ENCODE measurements at places on chromosomes 12 and 14.

DNA sequence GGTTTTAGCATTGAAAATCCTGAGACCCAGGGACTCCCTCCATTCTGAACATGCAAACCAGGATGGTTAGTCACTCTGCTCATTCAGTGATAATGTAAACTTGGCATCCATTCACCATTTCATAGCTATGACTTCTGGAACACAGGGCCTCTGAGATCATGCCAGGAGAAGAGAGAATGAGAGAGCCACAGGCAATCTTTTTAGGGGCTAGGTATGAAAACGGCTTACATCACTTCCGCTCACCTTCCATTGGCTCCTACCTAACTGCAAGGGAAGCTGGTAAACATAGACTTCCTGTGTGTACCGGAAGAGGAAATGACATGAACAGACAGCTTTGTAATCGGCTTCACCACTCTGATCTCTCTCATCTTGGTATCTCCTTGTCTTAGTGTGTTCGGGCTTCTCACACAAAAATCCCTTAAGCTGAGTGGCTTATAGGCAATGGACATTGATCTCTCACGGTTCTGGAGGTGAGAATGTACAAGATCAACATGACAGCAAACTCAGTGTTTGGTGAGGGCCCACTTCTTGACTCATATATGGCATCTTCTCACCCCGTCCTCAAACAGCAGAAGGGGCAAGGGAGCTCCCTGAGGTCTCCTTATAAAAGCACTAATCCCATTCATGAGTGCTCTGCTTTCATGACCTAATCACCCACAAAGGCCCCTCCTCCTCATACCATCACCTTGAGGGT lies 465.9 kb upstream of the TBX3 start:
- no peak for DNase-seq

- DNase-seq = no peak
These were observed 27.8 kb upstream of the BCDIN3D start for GRCh38 chr12:49870501-49871262.

DNA sequence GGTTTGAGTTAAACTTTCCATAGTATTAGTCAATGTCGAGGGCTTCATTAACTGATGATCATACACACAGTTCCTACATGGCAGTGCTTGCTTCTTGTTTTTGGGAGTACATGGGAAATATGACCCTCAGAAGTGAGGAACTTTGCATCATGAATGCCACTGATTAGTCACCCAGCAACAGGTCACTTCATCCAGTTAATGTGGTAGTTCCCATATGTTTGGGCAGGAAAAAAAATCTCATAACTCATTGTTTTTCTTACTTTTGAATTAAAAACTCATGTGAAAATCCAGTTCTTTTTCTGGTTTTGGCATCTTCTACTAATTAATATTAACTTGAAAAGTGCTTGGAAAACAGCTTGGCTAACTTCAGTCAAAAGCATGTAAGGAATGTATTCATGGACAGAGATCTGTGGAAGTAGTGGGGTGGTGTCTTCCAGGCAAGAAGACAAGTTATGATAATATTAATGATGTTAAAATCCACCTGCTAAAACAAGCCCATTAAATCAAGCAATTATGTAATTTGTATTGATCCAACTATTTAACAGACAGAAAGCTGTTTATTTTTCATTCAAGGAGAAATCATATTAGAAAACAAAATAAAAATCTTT lies 309.1 kb upstream of the NAV3 start:
- no peak for DNase-seq

GRCh38 chr12:127485528-127485927 lies 781.4 kb upstream of the TMEM132C start:
- no peak for DNase-seq

DNA sequence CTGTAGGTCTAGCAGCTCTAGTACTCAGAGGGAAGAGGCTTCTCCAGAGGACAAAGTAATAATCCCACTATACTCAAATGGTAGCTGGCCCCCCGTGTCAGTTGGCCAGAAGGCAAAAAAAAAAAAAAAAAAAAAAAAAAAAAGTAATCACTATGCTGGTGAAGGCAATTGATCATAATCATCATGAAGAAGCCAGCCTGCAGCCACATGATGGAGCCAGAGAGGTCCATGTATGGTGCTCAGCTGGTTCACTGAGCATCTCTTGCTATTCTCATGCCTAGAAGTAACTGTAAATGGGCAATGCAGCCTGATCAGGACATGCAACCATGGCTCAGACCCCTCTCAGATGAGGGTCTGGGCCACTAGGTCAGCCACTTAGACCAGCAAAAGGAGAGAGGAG lies 378.8 kb downstream of the MED13L start:
- peak; percentile 14 for DNase-seq

DNA sequence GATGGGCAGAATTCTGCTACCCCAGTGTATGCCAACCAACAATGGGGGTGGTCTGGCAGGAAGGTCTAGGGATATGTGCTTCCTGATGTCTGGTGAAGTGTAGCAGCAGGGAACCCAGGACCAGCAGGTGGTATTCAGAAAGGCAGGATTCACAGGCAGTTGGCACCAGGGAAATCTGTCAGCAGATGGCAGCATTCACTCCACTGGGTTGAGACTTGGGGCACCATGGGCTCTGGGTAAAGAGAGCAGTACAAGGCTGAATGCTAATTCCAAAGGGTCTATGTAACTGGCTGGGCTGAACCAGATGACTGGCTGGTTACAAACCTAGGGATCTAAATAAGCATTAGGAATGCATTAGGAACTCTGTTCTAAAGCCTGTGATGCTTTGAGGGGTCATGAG lies 466.9 kb upstream of the STXBP6 start:
- no peak for DNase-seq

DNA sequence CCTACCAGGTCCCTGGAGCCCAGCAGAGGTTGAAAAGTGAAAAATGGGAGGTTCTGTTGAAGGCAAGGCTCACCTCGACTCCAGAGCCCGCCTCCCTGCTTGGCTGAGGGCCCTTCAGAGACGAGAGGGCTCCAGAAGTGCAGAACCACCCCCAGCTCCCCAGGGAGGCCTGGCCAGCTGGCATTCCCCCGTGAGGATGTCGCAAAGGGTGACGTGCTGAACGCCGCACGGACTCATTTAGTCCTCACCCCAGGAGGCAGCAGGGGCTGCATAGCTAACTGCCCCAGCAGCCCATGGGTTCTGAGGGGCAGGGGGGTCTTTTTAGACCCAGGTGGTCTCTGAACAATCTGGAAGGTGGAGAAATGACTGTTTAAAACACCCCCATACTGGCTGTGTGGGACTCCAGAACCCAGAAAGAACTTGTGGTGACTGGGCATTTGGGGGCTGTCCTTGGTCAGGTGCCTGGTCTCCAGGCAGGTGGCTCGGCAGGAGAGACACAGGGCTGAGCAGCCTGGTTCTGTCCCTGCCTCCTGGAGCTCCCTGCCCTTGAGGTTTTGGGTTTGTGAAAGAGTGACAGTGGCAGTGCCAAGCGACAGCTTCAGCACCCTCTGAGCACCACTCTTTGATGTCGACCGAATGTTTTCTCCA lies 32.0 kb downstream of the ANAPC7 start:
- no peak for DNase-seq

GRCh38 chr12:57238854-57239554 lies 9.5 kb downstream of the SHMT2 start:
- DNase-seq = peak; percentile 91

- DNase-seq = no peak
These were observed 319.5 kb downstream of the PAWR start for GRCh38 chr12:79371226-79371625.

DNA sequence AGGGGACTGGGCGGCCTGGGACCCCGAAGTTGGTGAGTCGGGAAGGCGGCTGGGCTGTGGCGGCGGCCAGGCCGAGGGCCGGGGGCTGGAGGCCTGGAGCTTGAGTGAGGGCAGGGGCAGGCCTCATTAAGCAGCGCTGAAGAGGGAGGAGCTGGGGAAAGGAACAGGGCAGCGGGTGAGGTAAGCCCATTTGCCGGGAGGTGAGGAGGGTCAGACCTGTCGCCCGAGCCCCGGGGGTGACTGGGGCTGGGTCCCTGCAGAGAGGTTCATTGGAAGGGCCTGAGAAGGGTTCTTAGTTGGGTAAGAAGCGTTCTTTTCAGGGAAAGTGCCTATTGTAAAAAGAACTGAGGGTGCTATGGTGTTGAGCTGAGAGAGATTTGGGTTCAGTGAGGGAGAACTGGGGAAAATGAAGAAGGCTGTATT lies 441 bp downstream of the RAB5B start:
- peak; percentile 65 for DNase-seq

DNA sequence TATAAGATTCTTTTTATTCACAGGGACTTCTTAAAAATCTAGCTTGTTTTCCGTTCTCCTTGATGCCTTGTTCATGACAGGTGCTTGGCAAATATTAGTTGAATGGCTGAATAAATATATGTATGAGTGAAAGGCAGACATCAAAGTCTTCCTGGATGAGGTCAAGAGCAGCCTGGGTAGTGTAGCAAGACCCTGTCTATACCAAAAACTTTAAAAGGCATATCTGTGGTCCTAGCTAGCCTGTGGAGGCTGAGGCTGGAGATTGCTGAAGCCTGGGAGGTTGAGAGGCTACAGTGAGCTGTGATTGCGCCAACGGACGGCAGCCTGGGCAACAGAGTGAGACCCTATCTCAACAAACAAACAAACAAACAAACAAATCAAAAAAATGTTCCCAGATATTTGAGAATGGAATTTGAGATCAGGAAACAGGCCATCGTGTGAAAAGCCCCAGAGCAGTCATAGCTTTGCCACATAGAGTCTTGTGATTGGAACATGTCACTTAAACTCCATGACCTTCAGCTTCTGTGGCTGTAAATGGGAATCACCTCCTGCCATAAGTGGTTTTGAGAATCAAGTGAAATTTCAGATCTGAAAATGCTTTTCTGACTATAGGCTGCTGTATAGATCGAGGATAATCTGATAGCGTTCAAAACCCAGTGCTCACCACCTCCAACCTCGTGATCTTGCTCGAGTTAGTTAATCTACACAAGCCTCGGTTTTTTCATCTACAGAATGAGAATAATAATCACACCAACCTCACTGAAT lies 64.3 kb downstream of the ZFP36L1 start:
- no peak for DNase-seq

DNA sequence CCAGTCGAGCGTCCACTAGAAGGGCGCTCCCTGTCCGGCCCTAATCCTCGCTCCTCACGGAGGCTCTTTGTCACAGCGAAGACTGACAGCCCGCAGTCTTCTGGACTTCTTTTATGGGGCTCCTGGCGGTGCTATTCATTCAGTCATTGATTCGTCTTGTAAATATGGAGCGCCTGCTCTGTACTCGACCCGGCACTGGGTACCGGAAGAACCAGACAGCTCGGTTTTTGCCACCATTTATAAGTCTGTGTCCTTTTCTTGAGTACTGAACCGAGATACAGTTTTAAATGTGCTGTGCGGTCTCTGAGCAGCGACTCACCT lies 570 bp downstream of the DMAC2L start:
- DNase-seq = no peak

- no peak for DNase-seq
These were observed 590.2 kb upstream of the ATXN7L3B start for GRCh38 chr12:73947326-73948026.

- DNase-seq = no peak
These were observed 20.3 kb downstream of the TMEM253 start for GRCh38 chr14:21121122-21121521.

- DNase-seq = no peak
These were observed 75.6 kb upstream of the DACT1 start for GRCh38 chr14:58562141-58562540.

DNA sequence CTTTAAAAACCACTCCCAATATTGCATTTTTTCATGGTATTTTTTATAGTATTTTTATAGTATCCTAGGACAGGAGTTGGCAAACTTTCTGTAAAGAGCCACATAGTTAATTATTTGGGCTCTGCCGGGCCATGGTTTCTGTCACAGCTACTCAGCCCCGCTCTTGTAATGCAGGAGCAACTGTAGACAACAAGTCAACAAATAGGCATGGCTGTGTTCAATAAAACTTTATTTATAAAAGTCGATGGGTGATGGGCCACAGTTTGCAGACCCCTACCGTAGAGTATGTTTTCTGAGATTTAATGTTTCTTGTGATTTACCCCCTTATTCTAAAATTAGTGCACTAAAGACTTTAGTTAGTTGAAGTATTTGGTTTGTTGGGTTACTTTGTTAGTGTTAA lies 25.5 kb downstream of the MDM2 start:
- no peak for DNase-seq

- DNase-seq = no peak
These were observed 79.5 kb upstream of the CCDC198 start for GRCh38 chr14:57573173-57573572.

- DNase-seq = no peak
These were observed 27.1 kb downstream of the VWF start for GRCh38 chr12:6097411-6097810.

GRCh38 chr14:63282997-63283883 lies 35.5 kb downstream of the GPHB5 start:
- no peak for DNase-seq

GRCh38 chr14:100305324-100306100 lies 732 bp downstream of the SLC25A29 start:
- peak; percentile 20 for DNase-seq

- no peak for DNase-seq
These were observed at the start of gene FKBP11 for GRCh38 chr12:48925304-48926011. FKBP11 (minus strand) TSS chr12:48925492; CDS start chr12:48925428, 64 bp downstream.

GRCh38 chr14:83260751-83261150 lies 1727.1 kb upstream of the SEL1L start:
- DNase-seq = no peak

GRCh38 chr12:5374713-5375112 lies 57.2 kb upstream of the NTF3 start:
- no peak for DNase-seq

- DNase-seq = no peak
These were observed 19.7 kb downstream of the SYNE3 start for GRCh38 chr14:95496690-95497259.

- no peak for DNase-seq
These were observed 216.7 kb upstream of the TMTC1 start for GRCh38 chr12:30000401-30000800.

GRCh38 chr12:111642681-111643426 lies 42.9 kb downstream of the BRAP start:
- DNase-seq = no peak

GRCh38 chr12:131487388-131488124 lies 223.3 kb upstream of the SFSWAP start:
- DNase-seq = no peak

GRCh38 chr12:57127726-57128518 lies at the start of gene LRP1:
LRP1 (plus strand) TSS chr12:57128483; CDS start chr12:57128965, 482 bp downstream.
- peak; percentile 90 for DNase-seq

DNA sequence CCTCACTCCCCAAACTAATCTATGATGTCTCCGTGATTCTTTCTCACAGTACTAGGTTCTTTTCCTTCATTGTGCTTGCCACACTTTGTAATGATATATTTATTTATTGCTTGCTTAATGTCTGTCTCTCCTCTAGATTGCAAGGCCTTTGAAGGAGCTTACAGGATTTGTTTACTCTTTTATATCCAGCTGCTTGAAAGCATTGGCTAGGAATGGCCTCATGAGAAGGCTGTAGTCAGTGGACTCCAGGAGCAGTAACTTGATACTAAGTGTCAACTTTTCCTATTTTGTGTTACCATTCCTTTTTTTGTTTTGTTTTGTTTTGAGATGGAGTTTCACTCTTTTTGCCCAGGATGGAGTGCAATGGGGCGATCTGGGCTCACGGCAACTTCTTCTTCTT lies 7.3 kb upstream of the FAM234B start:
- no peak for DNase-seq

GRCh38 chr12:2679068-2679815 lies 115.5 kb upstream of the FKBP4 start:
- DNase-seq = no peak

Measured in HEK293T (cell line).